ENCODE measurements at places on chromosomes 1 and 21. TPM values are rescaled to one million over a fixed set of nuclear protein-coding genes. Genes with fewer than 3 reads are reported as not detected.

APCS gene
- total RNA-seq, result not detected

TRMT13 gene
- total RNA-seq, result 13.4 TPM

CHAF1B gene
- 7.6 TPM for total RNA-seq

MFAP2 gene
- not detected for total RNA-seq

GRCh38 chr1:27403065-27403726 is 10.8 kb downstream of the GPR3 start:
- H3K4me1 ChIP-seq, result peaks cover 41% of the 10 kb centered on the region
- H3K36me3 ChIP-seq, result peaks cover 15% of the 10 kb centered on the region
- peak; percentile 59 for DNase-seq
- peak overlapping the region; percentile 74 for H3K27ac ChIP-seq

DNA sequence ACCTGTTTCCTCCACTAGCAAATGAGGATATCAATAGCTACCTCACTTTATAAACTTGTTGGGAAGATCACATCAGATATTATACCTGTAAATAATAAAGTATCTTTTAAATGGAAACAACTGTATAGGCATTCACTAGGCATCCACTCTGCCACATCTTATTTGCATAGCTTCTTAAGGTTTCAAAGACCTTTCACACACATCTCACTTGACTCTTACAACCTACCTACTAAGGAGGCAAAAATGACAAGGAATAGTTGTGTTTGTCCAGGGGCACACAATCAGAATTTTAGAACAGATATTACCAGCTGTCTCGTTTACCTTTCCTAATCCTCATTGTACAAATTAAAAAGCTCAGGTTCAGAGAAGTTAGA is 51.5 kb downstream of the VANGL2 start:
- peaks cover 4% of the 10 kb centered on the region for H3K4me1 ChIP-seq
- DNase-seq, result no peak
- no peak overlapping the region for H3K27ac ChIP-seq
- no peak overlapping the region for H3K4me3 ChIP-seq

DNA sequence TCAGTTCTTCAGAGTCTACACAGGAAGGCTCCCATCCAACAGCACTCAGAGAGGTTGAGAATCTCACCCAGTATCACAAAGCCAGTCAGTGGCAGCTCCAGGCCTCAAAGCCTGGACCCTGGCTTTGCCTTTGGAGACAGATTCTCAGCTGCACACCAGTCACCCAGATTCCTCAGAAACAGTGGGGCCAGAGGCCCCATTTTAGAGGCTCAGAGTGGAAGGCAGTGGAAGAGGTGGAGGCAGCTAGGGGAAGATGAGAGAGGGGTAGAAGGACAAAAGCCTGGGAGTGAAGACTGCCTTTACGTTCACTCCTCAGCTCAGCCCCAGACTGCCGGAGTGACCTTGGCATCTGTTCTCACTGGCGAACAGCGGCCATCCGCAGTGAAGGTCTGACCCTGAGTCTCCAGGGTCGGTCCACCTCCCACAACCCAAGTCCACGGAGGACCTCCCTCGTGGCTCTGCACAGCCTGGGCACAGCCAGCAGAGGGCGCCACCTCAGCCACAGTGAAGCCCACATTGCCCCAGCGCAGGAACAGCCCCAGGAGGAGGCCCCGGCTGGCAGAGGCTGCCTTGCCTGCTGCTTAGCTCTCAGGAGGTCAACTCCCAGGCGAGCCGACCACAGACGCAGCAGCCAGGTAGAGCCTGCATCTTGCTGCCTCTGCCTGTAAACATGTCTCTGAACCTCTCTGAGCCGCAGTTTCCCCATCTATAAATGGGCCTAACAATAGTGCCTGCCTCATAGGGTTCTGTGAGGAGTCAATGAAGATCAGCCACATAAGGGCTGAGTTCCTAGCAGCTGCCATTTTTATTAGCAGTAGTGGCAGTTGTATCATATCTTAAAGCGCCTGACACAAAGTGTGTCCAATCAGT is 5.9 kb upstream of the FNDC5 start:
- no peak overlapping the region for H3K4me3 ChIP-seq
- H3K4me1 ChIP-seq, result peaks cover 17% of the 10 kb centered on the region
- no peaks in the 10 kb centered on the region for H3K36me3 ChIP-seq
- peaks cover 14% of the 10 kb centered on the region for H3K27me3 ChIP-seq
- peak; percentile 78 for DNase-seq
- H3K27ac ChIP-seq, result no peak overlapping the region

DNA sequence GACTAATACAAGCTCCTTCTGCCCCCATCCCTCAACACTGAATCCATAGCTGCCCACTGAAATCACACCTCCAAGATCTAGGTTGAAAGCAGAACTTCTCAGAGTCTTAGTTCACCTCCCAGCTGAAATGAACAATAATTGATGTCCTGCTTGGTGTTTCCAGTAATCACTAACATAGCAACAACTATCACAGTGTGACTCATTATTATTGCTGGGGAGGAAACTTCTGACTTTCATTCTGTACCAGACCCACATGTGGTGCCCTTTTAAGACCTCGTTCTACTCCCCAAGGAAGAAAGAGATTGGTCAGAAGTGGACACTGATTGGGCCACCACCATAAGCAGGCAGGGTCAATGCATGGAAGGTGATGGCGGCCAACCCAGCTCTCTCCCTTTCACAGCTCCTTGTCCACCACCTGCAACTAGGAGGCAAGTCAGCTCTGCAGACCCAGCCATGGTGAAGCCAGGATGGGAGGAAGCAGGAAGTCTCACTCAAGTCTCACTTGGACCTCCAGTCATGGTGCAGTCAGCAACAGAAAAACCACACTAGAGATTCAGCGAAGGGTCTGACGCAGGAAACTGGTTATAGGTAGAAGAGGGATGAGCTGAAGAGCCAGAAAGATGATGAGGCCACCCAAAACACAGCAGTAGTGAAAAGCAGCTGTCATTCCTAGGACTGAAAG is 720.2 kb downstream of the PTPRU start:
- H3K27ac ChIP-seq, result no peak overlapping the region
- DNase-seq, result no peak
- no peaks in the 10 kb centered on the region for H3K36me3 ChIP-seq
- no peaks in the 10 kb centered on the region for H3K4me1 ChIP-seq
- no peak overlapping the region for H3K4me3 ChIP-seq

- no peaks in the 10 kb centered on the region for H3K27me3 ChIP-seq
- H3K4me3 ChIP-seq, result no peak overlapping the region
- peaks cover 34% of the 10 kb centered on the region for H3K36me3 ChIP-seq
- DNase-seq, result no peak
- H3K4me1 ChIP-seq, result peaks cover 20% of the 10 kb centered on the region
These were observed 1.3 kb downstream of the PARK7 start for GRCh38 chr1:7962636-7963377.

GRCh38 chr1:162538815-162539431 is 22.6 kb upstream of the UAP1 start:
- no peaks in the 10 kb centered on the region for H3K36me3 ChIP-seq
- DNase-seq, result no peak
- no peak overlapping the region for H3K4me3 ChIP-seq
- H3K27me3 ChIP-seq, result no peaks in the 10 kb centered on the region
- H3K4me1 ChIP-seq, result no peaks in the 10 kb centered on the region

DNA sequence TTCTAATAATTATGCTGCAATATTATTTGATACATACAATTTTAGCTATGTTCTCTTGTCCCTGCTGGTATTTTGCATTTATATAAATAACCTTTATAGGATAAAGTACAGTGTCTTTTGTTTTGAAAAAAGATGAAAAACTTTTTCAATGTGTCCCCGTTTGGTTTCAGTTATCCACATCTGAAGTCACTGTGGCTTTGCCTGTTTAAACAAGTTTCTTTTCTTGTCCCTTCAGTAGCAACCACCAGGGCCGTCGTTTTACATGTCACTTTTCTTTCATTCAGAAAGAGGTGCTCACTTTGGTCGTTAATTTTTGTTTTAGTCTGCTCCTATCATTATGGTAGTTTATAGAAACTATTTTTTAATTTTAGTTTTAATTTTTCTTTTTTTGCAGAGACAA is 41.4 kb downstream of the RABGAP1L start:
- H3K4me1 ChIP-seq, result peaks cover 4% of the 10 kb centered on the region
- no peak overlapping the region for H3K27ac ChIP-seq
- DNase-seq, result no peak

DNA sequence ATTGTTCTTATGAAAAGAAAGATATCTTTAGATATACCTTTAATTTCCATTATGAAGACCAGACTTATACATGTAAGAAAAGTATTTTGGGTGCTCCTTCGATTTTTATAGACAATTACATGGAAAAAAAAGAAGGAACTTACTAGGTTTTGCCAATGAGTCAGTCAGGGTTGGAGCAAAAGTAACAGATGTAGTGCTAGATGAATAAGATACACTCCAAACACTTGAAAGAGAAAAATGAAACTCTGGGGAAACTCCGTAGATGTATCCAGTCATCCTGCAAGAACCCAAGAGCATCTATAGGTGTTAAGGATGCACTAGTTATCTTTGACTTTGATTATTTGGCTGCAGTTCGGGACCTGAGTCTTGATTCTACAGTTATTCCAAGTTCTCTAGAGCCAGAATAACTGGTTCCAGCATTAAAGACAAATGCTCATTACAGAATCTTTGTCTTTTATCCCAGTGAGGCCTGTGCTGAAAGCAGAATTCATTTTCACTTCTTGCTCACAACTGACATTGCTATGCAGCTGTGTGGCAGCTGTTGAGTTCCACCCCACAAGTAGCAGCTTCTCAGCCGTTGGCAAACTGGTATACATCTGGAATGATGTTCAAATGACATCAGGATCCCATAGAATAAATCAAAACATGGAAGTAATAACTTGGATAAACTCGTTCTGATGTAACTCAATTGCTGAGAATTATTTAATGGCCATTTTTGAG is 326.1 kb downstream of the ASTN1 start:
- H3K4me3 ChIP-seq, result no peak overlapping the region
- H3K27ac ChIP-seq, result no peak overlapping the region
- H3K36me3 ChIP-seq, result no peaks in the 10 kb centered on the region
- no peak for DNase-seq
- H3K4me1 ChIP-seq, result no peaks in the 10 kb centered on the region
- no peaks in the 10 kb centered on the region for H3K27me3 ChIP-seq

DNA sequence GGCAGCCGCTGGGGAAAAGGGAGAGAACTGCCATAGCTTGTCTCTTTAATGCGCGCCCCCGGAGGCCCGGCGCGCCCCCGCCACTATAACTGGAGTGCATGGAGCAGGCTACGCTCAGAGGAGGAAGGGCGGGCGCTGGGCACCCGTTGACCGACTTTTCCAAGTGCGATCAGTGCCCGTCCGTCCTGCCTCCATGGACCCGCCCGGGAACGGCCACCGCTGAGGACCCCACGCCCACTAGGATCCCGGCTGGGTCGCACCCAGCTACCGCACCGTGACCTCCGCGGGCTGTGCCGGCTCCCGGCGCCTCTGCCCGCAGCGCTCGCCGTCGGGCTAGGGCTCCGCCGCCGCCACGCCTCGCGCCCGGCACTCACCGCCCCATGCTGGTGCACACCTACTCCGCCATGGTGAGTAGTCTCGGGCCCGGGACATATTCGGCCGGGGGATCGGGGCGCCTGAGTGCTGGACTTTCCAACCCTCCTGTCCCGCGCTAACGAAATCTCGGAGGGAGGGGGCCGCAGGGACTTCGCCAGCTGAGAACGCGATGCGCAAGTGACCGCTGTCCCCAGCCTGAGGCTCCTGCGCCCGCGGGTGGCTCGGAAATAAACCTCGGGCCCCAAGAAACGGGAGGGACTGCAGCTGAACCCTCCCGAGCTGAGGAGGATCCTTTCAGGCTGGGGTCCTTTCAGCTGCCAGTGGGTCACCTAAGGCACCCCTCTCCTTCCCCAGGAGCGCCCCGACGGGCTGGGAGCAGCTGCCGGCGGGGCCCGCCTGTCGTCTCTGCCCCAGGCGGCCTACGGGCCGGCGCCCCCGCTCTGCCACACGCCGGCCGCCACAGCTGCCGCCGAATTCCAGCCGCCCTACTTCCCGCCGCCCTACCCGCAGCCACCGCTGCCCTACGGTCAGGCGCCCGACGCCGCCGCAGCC is at the start of gene TFAP2E:
Gene TFAP2E (plus strand): TSS at position 117 of the 927 bp plus-strand sequence. CDS start 264 bp downstream, at position 381.
- DNase-seq, result no peak
- H3K27ac ChIP-seq, result no peak within 1 kb of the TSS
- no peaks in the 10 kb centered on the region for H3K27me3 ChIP-seq
- peaks cover 35% of the 10 kb centered on the region for H3K4me1 ChIP-seq
- H3K4me3 ChIP-seq, result peak within 1 kb of the TSS; percentile 20
- H3K36me3 ChIP-seq, result no peaks in the 10 kb centered on the region

- no peaks in the 10 kb centered on the region for H3K27me3 ChIP-seq
- no peaks in the 10 kb centered on the region for H3K36me3 ChIP-seq
- DNase-seq, result no peak
- H3K4me1 ChIP-seq, result peaks cover 7% of the 10 kb centered on the region
These were observed 23.5 kb downstream of the LAMB3 start for GRCh38 chr1:209628618-209629299.

GRCh38 chr1:104120525-104120924 is 370.8 kb downstream of the AMY1C start:
- no peaks in the 10 kb centered on the region for H3K36me3 ChIP-seq
- no peak for DNase-seq
- no peaks in the 10 kb centered on the region for H3K27me3 ChIP-seq
- H3K4me1 ChIP-seq, result no peaks in the 10 kb centered on the region
- no peak overlapping the region for H3K27ac ChIP-seq

GRCh38 chr1:7084232-7084894 is 299.1 kb downstream of the CAMTA1 start:
- H3K4me3 ChIP-seq, result no peak overlapping the region
- DNase-seq, result no peak
- no peaks in the 10 kb centered on the region for H3K27me3 ChIP-seq
- H3K27ac ChIP-seq, result no peak overlapping the region
- no peaks in the 10 kb centered on the region for H3K36me3 ChIP-seq

- no peak for DNase-seq
- H3K4me3 ChIP-seq, result no peak overlapping the region
- H3K27me3 ChIP-seq, result no peaks in the 10 kb centered on the region
These were observed 430.9 kb upstream of the ADGRL2 start for GRCh38 chr1:81369833-81370232.

DNA sequence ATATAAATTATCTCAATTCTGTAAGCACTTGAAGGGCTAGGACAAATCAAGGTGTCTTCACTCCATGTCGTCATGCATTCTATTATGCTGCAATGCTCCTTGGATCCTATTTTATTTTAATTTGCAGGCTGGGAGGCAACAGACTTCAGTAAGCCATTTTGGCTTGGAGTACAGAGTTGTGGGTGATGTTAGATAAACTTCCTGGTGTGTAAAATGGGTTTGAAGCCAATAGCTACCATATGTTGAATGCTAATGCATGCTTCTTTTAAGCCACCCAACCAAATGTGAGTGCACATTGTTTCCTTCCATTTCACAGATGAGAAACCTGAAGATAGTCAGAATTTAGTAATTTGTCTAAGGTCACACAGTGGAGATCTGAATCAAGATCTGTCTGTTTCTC is 482.8 kb downstream of the DISC1 start:
- peaks cover 4% of the 10 kb centered on the region for H3K27me3 ChIP-seq
- no peak overlapping the region for H3K27ac ChIP-seq
- no peak for DNase-seq
- H3K4me3 ChIP-seq, result no peak overlapping the region
- no peaks in the 10 kb centered on the region for H3K36me3 ChIP-seq

GRCh38 chr1:64320922-64321614 is 117.6 kb downstream of the UBE2U start:
- H3K36me3 ChIP-seq, result no peaks in the 10 kb centered on the region
- no peaks in the 10 kb centered on the region for H3K4me1 ChIP-seq
- H3K27ac ChIP-seq, result no peak overlapping the region
- no peak overlapping the region for H3K4me3 ChIP-seq

GRCh38 chr1:209162651-209163050 is 420.9 kb upstream of the CAMK1G start:
- H3K36me3 ChIP-seq, result no peaks in the 10 kb centered on the region
- no peak overlapping the region for H3K27ac ChIP-seq
- H3K4me1 ChIP-seq, result no peaks in the 10 kb centered on the region
- DNase-seq, result no peak
- H3K27me3 ChIP-seq, result no peaks in the 10 kb centered on the region
